ENCODE measurements at places on chromosomes 3 and 15.
A peak's percentile ranks its signal among the peaks of the same experiment; 100 is the strongest.

DNA sequence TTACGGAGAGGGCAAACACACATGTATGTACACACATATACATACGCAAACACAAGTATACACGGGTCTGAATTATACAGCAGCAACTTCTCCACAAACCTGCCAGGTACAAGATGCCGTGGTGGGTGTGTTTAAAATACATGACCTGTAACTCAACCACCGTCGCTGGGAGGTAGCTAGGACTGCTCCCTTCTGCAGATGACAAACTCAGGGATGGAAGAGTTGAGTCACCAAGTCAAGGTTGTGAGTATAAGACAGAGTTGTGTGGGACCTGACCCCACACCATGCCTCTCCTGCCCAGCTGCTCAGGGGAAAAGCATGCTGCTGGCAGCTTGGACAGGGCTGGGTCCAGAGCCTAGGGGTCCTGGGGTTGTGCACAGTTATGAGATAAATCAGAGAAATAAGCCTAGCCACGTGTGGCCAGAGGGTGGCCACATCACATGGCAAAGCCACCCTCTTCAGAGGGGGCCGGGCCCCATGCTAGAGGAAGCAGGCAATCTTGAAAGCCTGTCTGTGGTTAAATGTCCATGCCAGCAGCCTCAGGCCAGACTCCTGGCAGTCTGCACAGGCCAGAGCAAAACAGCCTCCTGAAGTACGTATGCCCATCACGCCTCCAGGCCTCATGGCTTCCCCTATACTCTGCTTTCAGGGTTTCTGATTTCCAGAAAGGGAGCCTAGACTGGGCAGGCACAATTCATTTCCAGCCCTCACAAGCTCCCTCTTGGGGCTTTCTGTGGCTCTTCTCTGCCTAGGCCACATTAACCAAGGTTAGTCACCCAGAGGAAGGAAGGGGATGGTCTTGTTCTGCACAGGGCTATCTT is 107.7 kb upstream of the RPL32 start:
- DNase-seq: peak; percentile 37

DNA sequence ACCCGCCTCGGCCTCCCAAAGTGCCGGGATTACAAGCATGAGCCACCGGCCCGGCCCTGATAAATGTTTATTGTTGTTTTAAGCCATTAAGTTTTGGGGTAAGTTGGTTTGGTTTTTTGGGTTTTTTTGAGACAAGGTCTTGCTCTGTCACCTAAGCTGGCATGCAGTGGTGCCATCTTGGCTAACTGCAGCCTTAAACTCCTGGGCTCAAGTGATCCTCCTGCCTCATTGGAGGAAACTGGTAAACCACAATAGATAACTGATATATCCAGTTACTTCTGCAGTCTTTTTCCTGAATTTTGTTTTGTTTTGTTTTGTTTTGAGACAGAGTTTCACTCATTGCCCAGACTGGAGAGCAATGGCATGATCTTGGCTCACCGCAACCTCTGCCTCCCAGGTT is 4.2 kb downstream of the SLC25A20 start:
- DNase-seq: no peak

- DNase-seq: no peak
These were observed 318.5 kb downstream of the GBE1 start for GRCh38 chr3:81442758-81443456.

- DNase-seq: no peak
These were observed 852.0 kb downstream of the FHIT start for GRCh38 chr3:60399292-60399691.

- DNase-seq: peak; percentile 77
These were observed 8.6 kb upstream of the RPL29 start for GRCh38 chr3:52004163-52004787.

DNA sequence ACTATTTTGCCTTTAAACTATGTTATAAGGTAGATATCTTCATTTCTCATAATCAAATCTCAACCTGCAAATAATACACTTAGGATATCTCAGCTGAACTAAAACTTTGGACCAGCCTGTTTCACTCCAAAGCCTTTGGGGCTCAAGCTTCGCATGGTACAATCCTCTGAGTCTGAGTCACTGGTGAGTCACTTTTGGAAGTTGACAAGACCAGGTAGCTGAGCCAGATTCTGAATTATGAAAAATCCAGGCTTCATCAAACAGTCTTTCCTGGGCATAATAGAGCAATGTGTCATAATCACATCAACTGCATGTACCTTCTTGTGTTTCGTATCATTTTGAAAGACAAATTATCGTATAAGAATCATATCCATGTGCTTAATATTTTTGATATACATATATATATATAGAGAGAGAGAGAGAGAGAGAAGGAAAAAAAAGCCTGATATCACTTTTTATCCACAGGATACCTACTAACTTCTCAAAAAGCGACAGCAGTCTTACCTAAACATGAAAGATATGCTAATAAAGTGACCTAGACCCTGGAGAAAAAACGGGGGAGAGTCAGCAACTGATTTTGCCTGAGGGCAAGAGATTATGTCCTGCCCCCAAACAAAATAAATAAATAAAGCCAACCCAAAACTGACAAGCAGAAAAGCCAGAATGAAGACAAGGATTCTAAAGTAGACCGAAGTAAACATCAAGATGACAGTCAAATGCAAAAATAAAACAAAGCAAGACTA is 263.9 kb upstream of the TGFBR2 start:
- DNase-seq: no peak

All from head of caudate nucleus (tissue), 42 donors.